ENCODE measurements at places on chromosomes 1 and 21. TPM values are rescaled to one million over a fixed set of nuclear protein-coding genes. Genes with fewer than 3 reads are reported as not detected.

The TNN gene
- 4.6 TPM for polyA plus RNA-seq

The LCK gene
- polyA plus RNA-seq, result 0.35 TPM

The SUCO gene
- polyA plus RNA-seq, result 36.1 TPM

The CD52 gene
- 1.3 TPM for polyA plus RNA-seq

The SYT2 gene
- polyA plus RNA-seq, result 0.63 TPM

The ZBTB8B gene
- polyA plus RNA-seq, result 0.11 TPM

The CFHR5 gene
- polyA plus RNA-seq, result not detected

The MMP23B gene
- polyA plus RNA-seq, result 44.9 TPM

The OVAAL gene
- 0.09 TPM for polyA plus RNA-seq

The LCE1A gene
- not detected for polyA plus RNA-seq

The C1orf105 gene
- polyA plus RNA-seq, result 142 TPM
